ENCODE measurements at places on chromosomes 1 and 21. TPM values are rescaled to one million over a fixed set of nuclear protein-coding genes. Genes with fewer than 3 reads are reported as not detected.
A peak's percentile ranks its signal among the peaks of the same experiment; 100 is the strongest.

- peak overlapping the region; percentile 93 for H3K27ac ChIP-seq
- H3K4me1 ChIP-seq: peaks cover 33% of the 10 kb centered on the region
- no peaks in the 10 kb centered on the region for H3K27me3 ChIP-seq
- H3K4me3 ChIP-seq: no peak overlapping the region
Observed at GRCh38 chr1:42933060-42933586, 25.5 kb downstream of the SLC2A1 start.

GRCh38 chr1:61225478-61225877, 143.1 kb downstream of the NFIA start:
- no peaks in the 10 kb centered on the region for H3K4me1 ChIP-seq
- H3K36me3 ChIP-seq: no peaks in the 10 kb centered on the region
- H3K27ac ChIP-seq: no peak overlapping the region
- no peak for DNase-seq

DNA sequence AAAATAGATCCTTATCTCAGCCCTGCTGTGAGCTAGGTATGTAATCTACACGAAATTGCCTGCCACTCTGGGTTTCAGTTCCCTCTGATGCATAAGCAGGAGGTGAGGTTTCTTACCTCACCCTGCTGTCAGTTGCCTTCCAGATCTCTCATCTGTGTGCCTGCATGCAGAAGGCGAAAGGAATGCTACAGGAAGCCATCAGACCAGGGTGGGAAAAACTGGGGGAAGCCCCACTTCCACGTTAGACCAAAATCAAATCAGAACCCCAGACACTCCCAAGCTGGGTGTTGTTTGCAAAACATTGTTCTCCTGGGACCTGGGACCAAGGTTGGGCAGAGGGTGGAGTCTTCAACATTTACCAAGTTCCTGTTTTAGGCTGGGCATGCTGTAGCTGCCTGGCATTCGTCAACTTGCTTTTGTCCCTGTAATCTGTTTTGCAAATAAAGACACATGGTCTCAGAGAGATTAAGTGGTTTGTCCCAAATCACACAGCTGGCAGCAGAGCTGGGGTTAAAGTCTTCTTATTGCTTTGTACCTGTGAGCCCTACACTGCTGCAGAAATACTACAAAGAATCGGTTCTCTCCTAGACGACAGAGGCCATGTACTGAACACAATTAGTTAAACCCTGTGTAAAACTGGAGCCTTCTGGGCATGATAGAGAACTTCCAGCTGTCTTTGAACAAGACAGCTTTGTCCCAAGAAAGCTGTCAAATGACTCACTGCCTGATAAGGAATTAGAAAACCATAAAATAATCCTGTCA, 389.7 kb upstream of the RUNX1 start:
- no peaks in the 10 kb centered on the region for H3K27me3 ChIP-seq
- H3K36me3 ChIP-seq: no peaks in the 10 kb centered on the region
- H3K4me1 ChIP-seq: no peaks in the 10 kb centered on the region

The EDARADD gene
- 0.32 TPM for total RNA-seq

DNA sequence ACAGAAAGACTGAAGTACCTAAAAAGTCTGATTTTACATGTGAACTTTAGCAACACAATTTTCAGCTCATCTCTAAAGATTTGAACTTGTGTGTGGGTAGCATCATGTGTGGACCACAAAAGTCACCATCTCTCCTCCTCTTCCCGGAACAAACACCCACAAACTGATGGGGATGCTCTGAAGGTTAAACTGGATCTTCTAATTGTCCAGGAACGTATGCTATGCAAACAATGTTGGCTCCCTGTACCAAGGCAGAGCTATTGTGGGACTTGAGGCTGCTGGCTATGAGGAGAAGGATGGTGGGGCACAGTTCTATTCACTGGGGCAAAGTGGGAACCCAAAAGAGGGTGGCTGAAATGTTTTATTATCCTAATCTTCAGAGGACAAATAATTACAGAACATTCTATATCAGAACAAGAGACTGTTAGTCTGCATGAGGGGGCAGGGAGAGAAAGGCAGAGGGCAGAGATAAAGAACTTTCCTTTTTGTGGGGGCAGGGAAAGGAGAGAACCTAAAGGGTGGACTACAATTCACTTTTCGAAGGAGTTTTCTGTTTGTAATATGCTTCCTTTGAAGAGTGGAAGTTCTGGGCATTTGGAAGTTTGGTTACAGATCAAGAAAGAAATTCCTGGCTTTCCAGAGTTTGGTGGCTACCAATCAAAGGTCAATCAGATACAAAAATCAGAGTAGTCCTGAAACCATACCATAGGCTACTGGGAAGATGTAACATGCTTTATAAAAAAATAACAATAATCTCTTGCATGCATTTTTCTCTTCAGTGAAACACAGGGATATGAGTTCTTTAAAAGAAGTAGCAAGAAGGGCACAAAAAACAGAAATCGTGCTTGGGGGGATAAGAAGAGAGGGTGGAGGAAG, 62.9 kb downstream of the GADD45A start:
- H3K4me3 ChIP-seq: peak overlapping the region; percentile 19
- no peaks in the 10 kb centered on the region for H3K27me3 ChIP-seq
- peak; percentile 56 for DNase-seq
- no peaks in the 10 kb centered on the region for H3K36me3 ChIP-seq
- H3K27ac ChIP-seq: peak overlapping the region; percentile 88
- H3K4me1 ChIP-seq: peaks cover 15% of the 10 kb centered on the region

The TMPRSS3 gene
- 9.2 TPM for total RNA-seq

The ATAD3C gene
- total RNA-seq: 8.5 TPM

GRCh38 chr1:99538618-99538956, 107.3 kb upstream of the PALMD start:
- DNase-seq: no peak
- H3K27me3 ChIP-seq: no peaks in the 10 kb centered on the region
- H3K36me3 ChIP-seq: no peaks in the 10 kb centered on the region
- no peak overlapping the region for H3K27ac ChIP-seq
- H3K4me3 ChIP-seq: no peak overlapping the region
- H3K4me1 ChIP-seq: no peaks in the 10 kb centered on the region

DNA sequence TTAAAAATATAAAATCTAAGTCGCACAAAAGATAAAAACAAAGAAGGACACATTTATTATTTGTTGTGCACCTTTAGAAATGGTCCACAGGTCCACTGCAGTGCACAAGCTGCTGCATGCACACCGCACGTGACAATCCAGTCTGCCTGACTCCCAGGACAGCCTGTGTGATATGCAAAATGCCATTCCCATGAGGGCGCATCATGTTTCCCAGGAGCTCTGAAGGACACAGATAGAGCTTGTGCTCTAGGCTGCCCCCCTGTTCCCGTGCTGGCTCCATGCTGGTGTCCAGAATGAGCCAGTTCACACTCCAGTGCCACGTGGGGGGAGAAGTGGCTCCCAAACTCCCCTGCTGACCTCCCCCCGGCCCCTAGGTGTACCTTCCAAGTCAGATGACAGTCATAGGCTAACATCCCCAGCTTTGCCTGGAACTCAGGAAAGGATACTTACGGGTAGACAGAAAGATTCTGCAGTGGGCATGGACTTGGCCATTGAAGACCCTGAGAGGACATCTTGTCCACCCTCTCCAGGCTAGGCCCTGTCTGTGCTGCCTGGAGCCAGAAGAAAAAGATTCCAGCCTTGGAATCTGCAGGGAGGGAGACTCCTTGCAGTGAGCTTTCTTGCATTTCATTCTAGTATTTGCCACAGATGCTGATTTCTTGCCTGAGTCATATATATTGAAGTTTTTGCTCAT, 26.3 kb downstream of the RAB7B start:
- no peaks in the 10 kb centered on the region for H3K36me3 ChIP-seq
- H3K27ac ChIP-seq: no peak overlapping the region
- H3K4me3 ChIP-seq: no peak overlapping the region
- H3K27me3 ChIP-seq: peaks cover 4% of the 10 kb centered on the region

DNA sequence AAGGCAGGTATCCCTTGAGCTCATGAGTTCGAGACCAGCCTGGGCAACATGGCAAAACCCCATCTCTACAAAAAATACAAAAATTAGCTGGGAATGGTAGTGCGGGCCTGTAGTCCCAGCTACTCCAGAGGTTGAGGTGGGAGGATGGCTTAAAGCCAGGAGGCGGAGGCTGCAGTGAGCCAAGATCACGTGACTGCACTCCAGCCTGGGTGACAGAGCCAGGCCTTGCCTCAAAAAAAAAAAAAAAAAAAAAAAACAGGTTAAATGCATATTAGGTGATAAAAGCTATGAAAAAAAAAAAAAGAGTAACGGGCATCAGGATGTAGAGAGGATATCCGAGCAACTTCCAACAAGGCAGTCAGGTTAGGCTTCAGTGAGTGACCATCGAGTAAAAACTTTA, 2.8 kb upstream of the SRRM1 start:
- H3K4me1 ChIP-seq: no peaks in the 10 kb centered on the region
- no peaks in the 10 kb centered on the region for H3K36me3 ChIP-seq
- no peak for DNase-seq
- H3K27me3 ChIP-seq: no peaks in the 10 kb centered on the region

DNA sequence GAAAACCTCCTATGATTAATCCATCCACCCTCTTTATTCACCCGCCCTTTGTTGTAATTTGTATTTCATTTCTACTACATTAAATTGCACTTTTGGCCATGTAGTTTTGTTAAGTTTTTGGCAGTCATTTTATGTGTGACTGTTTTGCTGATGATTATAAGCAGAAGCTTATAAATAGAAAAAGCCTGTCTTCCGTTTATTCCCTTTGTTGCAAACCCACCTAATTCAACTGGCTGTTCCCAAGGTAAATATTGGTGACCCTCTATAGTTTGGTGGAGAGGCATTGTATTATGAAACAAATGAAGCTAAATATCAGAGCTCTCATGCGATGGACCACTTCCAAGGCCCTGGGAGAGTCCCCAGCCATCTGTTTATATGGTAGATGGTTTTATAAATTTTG, 36.7 kb upstream of the IGSF3 start:
- no peaks in the 10 kb centered on the region for H3K4me1 ChIP-seq
- no peak for DNase-seq
- H3K27ac ChIP-seq: no peak overlapping the region
- H3K4me3 ChIP-seq: no peak overlapping the region
- H3K27me3 ChIP-seq: no peaks in the 10 kb centered on the region

DNA sequence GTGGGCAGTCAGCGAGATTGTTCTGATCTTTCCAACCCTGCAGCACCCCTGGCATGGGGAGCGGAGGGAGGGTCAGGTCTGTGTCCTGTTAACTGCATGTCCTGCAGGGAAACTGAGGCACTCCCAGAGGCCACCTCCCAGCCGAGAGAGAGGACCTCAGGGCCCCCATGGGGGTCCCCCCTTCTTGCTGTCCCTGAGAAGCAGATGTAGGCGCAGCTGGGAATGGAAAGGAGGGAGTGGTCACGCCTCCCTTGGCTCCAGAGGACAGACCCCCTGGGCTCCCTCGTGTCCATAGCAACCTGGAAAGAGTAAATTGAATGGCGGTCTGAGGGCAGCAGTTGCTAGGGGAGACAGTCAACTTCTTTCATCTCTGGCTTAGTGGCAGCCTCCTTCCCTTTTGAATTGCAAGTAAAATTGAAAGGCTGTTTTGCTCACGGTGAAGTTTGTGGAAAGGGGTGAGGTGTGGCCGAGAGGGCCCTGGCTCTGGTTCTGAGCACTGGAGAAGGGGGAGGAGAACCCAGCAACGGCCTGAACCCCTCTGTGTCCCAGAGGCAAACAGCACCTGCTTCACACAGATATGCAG, 4.9 kb downstream of the CROCC start:
- no peaks in the 10 kb centered on the region for H3K4me1 ChIP-seq
- peak overlapping the region; percentile 64 for H3K27ac ChIP-seq
- H3K4me3 ChIP-seq: no peak overlapping the region
- no peaks in the 10 kb centered on the region for H3K27me3 ChIP-seq

The TP73 gene
- 0.66 TPM for total RNA-seq

The TMPRSS15 gene
- not detected for total RNA-seq

DNA sequence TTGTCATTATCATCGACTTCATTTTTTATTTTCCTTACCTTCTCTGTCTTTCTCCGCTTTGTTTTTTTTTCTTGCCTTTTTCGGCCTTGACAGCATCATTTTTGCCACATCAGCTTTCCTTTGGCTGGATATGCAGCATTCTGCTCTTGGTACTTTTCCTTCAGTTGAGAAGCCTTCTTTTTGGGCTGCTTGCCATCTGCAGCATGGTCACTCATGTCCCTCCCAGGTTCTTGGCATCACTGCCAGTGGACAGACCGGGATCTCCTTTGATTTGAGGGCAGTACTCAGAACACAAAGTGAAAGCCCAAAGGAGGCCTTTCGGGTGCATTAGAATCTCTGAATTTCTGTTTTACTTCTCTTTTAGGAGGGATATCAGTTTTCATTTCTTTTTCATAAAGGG, 3.7 kb upstream of the PARP1 start:
- peaks cover under 1% of the 10 kb centered on the region for H3K4me1 ChIP-seq
- no peaks in the 10 kb centered on the region for H3K36me3 ChIP-seq
- no peak overlapping the region for H3K4me3 ChIP-seq
- no peak overlapping the region for H3K27ac ChIP-seq
